Activated T-helper 2 cell treated with anti-CD3 and anti-CD28 coated beads, Interferon-gamma antibody, Interleukin-2, Interleukin-4, amounts not matched to agents 10 μg/mL and 5 μg/mL and 100 μg/mL, durations not matched to agents 14 hours and 24 hours and 36 hours (primary cell): ENCODE measurements at places on chromosomes 2 and 18.

GRCh38 chr2:27803046-27803445 lies 31.5 kb downstream of the MRPL33 start:
- DNase-seq: no peak

- peak; percentile 51 for DNase-seq
These were observed at the start of gene RPRM for GRCh38 chr2:153478289-153479261. TSS of gene RPRM (minus strand) at chr2:153478762. CDS start at chr2:153478565, 197 bp downstream.

DNA sequence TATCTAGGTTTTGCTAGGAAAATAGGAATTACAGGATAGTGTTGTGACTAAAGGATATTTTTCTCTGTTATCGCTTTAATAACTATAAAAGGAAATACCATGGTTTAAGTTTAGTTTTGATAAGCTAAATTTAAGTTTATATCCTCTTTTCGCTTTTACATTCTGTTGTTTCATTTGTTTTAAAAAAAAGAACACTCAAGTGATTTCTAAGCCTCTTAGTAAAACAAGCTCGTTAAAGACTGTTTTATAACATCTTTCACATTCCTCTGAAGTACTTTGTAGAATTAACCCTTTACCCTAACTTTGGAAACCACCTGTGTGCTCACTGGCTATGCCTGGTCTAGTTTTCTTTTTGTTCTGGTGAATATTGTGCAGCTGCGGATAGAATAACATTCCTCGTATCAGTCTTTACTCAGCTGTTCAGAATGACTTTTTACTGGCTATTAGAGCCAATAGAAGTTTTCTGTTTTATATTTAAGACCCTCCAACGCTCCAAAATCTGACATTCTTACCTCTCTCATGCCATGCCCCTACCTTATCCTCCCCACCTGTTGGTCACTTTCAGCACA lies 183.1 kb downstream of the PTPRM start:
- DNase-seq: no peak

- peak; percentile 41 for DNase-seq
These were observed 163.8 kb downstream of the FAM210A start for GRCh38 chr18:13562494-13563029.

DNA sequence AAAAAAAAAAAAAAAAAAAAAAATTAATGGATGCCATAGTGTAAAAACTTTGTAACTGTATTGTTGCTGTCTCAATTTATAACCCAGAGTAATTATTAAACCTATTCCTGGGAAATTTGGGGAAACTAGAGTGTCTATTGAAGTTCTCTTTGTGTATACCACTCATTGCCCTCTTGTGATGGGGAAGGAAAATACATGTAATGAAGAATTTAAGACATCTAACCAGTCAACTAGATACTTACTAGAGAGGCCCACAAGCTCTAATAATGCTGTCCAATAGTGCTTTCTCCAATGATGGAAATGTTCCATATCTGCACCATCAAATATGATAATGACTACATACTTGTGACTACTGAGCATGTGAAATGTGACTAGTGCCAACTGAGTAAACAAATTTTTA lies 168.5 kb upstream of the SLC39A10 start:
- no peak for DNase-seq

- no peak for DNase-seq
These were observed at the start of gene OTOF for GRCh38 chr2:26477911-26478253. TSS of gene OTOF (minus strand) at chr2:26478124.

GRCh38 chr2:41720331-41721251 lies 327.2 kb upstream of the PKDCC start:
- DNase-seq: no peak

- DNase-seq: no peak
These were observed 52.7 kb upstream of the MAPK4 start for GRCh38 chr18:50507120-50507590.

DNA sequence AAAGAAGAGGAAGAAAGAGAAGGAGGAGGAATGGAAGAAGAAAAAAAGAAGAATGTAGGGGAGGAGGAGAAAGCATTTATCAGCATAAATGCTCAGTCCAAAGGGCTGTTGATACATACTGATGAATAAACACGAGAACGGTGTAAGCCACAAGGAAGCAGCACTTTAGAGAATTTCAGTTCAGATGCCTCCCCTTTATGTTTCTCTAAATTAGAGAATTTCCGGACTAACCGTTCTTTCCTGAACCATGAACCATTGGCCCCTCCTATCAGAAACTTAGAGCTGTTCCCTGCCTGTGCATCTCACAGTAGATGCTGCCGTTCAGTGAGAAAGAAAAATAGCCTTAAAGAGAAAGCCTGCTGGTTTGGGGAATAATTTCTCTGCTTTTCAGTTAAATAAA lies 49.2 kb upstream of the TUBA3D start:
- no peak for DNase-seq

DNA sequence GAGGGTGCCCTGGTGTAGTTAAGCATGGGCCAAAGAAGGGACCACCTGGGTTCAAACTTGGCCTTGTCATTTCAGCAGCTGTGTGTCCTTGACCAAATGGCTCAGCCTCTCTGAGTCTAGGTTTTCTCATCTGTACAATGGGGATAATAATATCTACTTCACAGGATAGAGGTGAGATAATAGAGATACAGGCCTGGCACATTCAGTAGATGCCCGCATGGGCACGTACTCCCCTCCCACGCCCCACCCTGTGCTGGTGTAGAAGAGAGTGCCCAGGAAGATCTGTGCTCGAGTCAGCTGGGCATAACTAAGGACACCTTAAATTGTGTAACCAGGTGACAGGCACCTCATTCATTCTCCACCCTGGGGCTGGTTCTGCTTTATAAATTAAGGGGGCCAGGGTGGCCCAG lies 8.4 kb upstream of the TMEM185B start:
- DNase-seq: no peak

DNA sequence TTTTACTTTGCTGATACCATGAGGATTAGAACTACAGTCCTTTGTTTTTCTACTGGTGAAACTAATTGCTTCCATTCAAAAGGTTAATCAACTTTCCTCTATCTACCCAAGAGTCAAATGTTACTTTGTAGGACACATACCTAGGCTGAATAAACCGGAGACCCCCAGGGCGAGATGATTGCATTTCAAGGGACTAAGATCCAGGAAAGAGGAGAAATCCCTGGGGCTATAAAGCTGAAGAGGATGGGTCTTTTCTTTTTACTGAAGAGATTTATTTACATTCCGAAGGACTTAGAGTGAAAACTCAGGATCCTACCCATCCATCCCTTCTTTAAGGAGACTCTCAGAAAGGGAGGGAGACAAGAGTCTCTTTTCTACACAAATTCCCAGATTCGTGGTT lies 331.9 kb downstream of the CDH19 start:
- no peak for DNase-seq

GRCh38 chr18:7778181-7778580 lies 211.1 kb downstream of the PTPRM start:
- no peak for DNase-seq

DNA sequence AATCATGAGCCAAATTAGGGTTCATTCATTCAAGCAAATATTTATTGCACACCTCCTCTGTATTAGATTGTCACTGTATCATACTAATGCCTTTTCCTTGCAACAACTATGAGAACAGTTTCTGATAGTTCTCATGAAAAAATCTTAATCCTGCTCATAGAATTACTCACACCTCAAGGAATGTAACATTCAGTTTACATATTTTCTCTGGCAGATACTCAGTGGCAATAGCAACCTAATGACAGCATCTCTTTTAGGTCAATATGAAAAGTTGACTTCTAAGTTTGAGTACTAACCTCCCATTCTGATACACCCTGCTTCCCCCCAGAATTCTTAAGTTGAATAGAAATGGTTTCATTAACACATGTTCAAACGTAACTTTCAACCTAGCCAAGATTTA lies 132.0 kb downstream of the VWC2L start:
- no peak for DNase-seq

DNA sequence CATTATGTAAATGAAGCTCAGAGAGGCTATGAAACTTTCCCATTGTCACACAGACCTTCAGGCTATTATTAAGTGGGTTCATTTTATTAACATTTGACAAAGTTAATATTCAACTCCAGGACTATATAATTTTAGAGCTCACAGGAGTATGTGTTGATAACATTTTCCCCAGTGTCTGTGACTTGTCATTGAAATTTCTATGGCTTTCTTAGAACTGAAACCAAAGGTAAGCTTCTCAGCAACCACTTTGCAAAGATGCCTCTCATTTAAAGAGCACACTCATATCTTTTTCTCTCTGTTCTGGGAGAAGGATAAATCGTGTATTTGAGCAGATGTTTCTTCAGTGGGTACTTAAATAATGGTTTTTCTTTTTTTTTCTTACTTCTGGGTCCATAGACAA lies 61.8 kb upstream of the LHCGR start:
- DNase-seq: no peak

GRCh38 chr2:238370823-238371372 lies 50.6 kb downstream of the TRAF3IP1 start:
- peak; percentile 30 for DNase-seq

DNA sequence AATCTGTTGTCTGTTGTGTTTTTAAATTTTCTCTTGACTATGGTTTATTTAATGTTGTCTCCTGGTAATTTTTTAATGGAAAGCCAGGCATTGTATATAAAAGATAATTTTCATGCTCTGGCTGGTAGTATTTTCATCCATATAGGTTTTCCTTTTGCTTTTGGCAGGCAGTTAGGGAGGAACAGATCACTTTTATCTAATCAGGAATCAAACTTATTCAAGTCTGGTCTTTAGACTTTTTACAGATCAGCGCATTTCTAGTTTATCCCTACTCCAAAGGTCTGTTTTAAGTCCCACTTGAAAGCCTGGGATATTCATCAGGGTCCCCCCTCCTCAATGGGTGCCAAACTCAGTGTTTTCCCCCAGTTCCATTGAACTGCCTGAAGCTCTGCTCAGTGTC lies 17.2 kb downstream of the PLB1 start:
- no peak for DNase-seq

DNA sequence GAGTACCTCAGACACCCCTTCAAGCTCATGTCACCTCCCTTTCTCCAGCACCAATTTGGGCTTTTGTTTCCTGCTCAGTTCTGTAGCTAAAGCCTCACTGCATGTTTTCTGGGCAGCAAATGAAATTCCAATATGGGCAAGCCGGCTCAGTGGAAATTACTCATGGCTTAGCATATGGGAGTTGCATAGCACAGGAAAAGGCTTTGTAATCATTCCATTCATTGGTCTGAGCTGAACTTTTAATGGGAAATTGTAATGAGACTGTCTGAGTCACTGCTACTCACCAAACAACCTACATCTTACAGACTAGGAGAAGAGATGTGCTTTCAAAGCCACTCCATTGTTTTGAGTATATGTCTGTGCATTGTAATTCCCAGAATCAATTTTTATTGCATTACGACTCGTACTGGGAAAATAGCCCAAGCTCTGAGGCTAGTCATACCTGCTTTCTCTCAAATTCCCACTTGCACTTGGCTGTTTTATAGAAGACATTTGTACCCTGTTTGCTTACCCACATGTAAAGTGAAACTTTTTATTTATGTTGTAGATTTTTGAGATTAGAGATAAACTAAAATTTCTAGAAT lies 139.5 kb upstream of the LRATD1 start:
- no peak for DNase-seq

GRCh38 chr18:41459656-41460055 lies 495.4 kb upstream of the PIK3C3 start:
- no peak for DNase-seq

- no peak for DNase-seq
These were observed 452.8 kb downstream of the MBD2 start for GRCh38 chr18:53771664-53772063.

DNA sequence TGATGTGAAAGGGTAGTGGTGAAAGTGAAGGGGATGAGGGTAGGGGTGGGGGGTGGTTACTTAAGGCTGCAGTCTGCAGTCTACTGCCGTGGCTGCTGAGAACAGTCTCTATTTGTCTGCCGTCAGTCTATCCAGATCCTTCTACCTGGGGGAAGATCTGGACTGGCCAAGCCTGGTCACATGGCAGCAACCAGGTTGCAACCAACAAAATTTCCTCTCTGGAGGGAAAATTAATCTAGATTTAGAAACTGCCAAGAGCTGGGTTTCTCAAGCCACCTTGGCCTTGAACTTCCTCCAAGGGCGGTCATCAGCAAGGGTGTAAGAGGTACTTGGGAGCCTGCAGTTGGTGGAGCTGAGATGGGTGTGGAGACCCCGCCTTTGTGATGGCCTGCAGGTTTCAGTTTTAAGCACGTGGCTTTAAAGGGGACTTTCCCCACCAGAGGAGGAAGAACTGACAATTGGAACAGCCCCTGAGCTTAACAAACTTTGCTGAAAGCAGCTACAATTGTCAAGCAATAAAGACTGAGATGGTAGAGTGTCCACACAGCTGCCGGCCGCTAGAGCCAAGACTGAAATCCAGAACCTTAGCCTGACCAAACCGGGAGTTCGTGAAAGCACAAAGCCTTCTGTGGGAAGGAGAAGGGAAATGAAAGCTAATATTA lies 31.4 kb upstream of the KCMF1 start:
- peak; percentile 85 for DNase-seq

DNA sequence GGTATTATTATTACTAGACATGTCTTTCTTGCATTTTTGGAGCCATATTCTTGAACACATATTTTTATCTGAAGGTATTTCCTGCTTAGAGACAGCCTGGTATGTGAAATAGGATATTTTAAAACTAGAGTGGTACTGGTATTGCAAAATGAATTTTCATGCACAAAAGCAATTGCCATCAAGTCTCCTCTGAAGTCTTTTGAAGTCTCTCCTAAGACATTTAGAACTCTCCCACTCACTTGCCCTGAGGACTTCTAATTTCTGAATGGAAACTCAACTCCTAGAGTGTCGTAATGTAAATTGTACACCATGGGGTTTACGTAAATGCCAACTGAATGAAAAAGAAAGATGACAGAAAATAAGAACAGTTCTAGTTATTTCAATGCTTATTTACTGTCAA lies 967.0 kb downstream of the DCDC2C start:
- no peak for DNase-seq

- DNase-seq: no peak
These were observed 397.7 kb downstream of the TRIB2 start for GRCh38 chr2:13114391-13114790.

DNA sequence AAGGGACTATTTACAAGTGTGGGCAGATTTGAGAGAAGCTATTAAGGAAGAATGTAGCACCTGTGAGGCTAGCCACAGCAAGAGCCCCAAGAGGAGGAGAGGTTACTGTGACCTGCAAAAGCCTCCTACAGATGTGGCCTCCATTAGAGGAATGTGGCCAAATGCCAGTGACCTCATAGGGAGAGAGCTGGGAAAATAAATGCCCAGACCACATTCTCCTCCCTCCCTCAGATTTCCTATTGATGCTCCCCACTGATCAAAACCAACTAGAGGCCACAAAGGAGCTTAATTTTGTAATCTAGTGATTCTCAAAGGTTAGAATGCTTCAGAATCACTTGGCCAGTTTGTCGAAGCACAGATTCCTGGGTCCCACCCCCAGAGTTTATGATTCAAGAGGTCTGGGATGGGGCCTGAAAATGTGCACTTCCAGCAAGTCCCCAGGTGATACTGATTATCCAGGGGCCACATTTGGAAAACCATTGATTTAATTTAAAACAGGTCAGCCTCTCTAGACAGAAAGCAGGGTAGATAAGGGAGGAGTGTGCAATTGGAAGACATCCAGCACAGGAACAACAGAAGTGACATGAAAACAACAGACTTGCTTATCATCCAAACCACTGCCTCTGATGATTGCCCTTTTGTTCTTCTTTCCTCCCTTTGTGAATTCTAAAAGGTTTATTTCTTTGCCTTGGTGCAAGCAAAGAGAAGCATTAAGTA lies 61.2 kb upstream of the RBBP8 start:
- no peak for DNase-seq

- no peak for DNase-seq
These were observed 234.8 kb downstream of the SOX11 start for GRCh38 chr2:5926871-5927512.

- no peak for DNase-seq
These were observed 760 bp upstream of the CNOT11 start for GRCh38 chr2:101251844-101252407.

GRCh38 chr2:230627806-230628724 lies 84.6 kb upstream of the CAB39 start:
- DNase-seq: no peak
